ENCODE measurements at places on chromosomes 1 and 21. TPM values are rescaled to one million over a fixed set of nuclear protein-coding genes. Genes with fewer than 3 reads are reported as not detected.

GRCh38 chr1:228333739-228334115, 72.9 kb downstream of the TRIM11 start:
- H3K27ac ChIP-seq, result no peak overlapping the region
- DNase-seq, result no peak
- no peak overlapping the region for H3K4me3 ChIP-seq
- no peaks in the 10 kb centered on the region for H3K36me3 ChIP-seq
- no peaks in the 10 kb centered on the region for H3K27me3 ChIP-seq
- no peaks in the 10 kb centered on the region for H3K4me1 ChIP-seq

DNA sequence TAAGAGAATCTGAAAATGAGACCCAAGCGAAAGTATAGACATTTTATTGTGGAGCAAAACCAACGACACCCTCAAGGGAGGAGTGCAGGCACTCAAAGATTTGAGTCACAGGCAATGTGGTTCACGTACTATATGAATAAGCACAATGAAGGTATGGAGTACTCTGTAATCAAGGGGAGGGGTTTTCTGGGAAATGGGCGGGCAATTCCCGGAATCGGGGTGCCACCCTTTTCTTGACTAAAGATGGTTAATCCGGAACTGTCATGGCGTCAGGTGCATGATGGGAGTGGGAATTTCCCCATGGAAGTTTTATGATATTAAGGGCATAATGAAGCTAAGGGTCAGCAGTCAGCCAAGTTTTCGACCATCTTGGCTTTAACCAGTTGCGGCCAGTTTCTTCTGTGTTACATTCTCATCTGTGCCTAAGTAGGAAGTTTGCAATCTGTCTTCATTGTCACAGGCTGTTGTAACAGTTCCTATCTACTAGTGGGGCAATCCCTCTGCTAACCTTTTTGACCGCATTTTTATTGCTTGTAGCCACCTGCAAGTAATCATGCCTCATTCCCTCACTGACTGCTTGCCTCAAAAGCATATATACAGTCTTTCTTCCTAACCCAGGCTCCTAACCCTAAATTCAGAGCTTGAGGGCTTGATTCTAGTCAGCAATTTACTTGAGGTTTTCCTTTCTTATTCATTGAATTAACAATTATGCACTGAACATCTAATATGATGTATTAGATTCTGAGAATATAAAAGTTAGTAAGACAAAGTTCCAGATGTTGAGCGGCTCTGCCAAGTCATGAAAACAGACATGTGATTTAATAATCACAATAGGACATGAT, 775 bp upstream of the AIM2 start:
- peaks cover 8% of the 10 kb centered on the region for H3K27me3 ChIP-seq
- H3K4me3 ChIP-seq, result no peak overlapping the region
- H3K27ac ChIP-seq, result no peak overlapping the region
- no peaks in the 10 kb centered on the region for H3K4me1 ChIP-seq
- no peaks in the 10 kb centered on the region for H3K36me3 ChIP-seq
- DNase-seq, result peak; percentile 4

The SHE gene
- not detected for total RNA-seq

DNA sequence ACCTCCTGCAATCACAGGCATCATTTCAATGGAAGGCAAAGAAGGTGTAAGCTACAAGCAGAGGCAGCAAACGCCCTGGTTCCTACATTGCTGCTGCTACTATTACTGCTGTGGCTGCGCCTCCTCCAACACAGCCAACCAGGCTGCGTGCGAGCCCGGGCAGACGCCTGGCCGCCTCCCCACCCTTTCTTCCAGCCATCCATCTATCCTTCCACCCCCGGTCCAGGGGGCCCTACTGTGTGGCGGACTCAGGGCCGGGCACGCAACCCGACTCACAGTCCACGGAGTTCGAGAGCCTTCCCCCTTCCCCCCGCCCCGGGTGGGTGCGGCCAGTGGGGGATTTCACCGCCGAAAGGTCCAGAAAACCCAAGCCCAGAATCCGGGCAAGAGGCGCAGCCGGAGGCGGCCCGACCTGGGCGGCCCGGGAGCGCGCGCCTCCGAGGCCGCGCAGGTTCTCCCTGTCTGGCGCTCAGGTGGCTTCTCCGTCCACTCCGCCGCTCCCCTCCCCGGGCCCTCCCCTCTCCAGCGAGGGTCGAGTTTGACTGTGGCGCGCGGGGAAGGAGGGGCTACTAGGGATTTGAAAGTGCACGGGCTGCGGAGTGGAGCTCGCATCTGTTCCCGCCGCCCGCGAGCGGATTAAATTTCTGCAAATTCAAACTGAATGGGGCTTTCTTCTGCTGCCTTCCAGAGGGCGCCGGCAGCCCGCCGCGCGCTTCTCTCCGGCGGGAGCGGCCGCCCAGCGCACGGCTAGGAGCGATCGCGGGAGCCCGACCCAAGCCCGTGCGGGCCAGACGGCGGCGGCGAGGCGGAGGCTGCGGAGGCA, at the start of gene HUNK:
Gene HUNK, plus strand, starts transcription at position 569 of the 823 bp plus-strand sequence. CDS start 655 bp downstream, outside the sequence.
- peak; percentile 22 for DNase-seq
- H3K27me3 ChIP-seq, result peaks cover 50% of the 10 kb centered on the region
- H3K27ac ChIP-seq, result no peak within 1 kb of the TSS
- H3K4me1 ChIP-seq, result no peaks in the 10 kb centered on the region
- peak within 1 kb of the TSS; percentile 51 for H3K4me3 ChIP-seq

- H3K4me3 ChIP-seq, result no peak overlapping the region
- H3K36me3 ChIP-seq, result no peaks in the 10 kb centered on the region
- H3K4me1 ChIP-seq, result peaks cover 8% of the 10 kb centered on the region
- H3K27me3 ChIP-seq, result no peaks in the 10 kb centered on the region
- DNase-seq, result no peak
These were observed 344.5 kb downstream of the SMYD3 start for GRCh38 chr1:246162560-246162959.

- H3K27ac ChIP-seq, result no peak overlapping the region
- H3K4me3 ChIP-seq, result peak overlapping the region; percentile 81
- no peak for DNase-seq
- no peaks in the 10 kb centered on the region for H3K36me3 ChIP-seq
- peaks cover 8% of the 10 kb centered on the region for H3K4me1 ChIP-seq
These were observed 52.4 kb upstream of the ASPM start for GRCh38 chr1:197198911-197199310.

GRCh38 chr1:114295321-114295720, 141.7 kb upstream of the SYT6 start:
- H3K27me3 ChIP-seq, result peaks cover 6% of the 10 kb centered on the region
- H3K27ac ChIP-seq, result no peak overlapping the region
- no peak overlapping the region for H3K4me3 ChIP-seq
- no peak for DNase-seq

GRCh38 chr1:222275729-222276465, 272.0 kb downstream of the HHIPL2 start:
- no peaks in the 10 kb centered on the region for H3K4me1 ChIP-seq
- no peak overlapping the region for H3K4me3 ChIP-seq
- DNase-seq, result no peak
- H3K27me3 ChIP-seq, result peaks cover 2% of the 10 kb centered on the region
- H3K27ac ChIP-seq, result no peak overlapping the region

DNA sequence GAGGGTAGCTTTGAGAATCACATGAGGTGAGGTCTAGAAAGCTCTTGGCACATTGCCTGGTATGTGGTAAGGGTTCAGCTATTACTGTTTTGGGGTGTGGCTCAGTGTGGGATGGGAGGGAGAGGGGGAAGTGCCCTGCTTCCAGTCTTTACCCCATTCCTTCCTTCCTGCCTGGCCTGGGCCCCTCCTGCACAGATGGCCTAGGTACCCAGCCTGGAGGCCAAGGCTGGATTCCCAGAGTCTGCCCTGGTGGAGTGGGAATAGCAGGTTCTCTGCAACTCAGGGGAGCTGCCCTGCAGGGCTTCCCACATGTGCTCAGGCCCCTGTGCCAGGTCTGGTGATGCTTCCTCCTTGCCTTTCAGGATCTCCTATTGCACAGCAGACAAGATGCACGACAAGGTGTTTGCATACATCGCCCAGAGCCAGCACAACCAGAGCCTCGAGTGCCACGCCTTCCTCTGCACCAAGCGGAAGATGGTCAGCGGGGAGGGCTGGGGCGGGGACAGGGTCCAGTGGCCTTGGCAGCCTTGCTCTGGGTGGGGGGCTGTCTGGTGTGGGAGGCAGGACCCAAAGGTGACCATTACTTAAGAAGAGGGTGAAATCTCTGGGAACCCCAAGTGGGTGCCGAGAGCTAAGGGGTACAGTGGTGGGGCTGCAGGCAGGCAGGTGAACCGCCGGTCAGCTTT, 13.5 kb downstream of the LDLRAP1 start:
- no peaks in the 10 kb centered on the region for H3K27me3 ChIP-seq
- peak; percentile 42 for DNase-seq

The PLA2G2F gene
- total RNA-seq, result not detected

The SERINC2 gene
- total RNA-seq, result 30.4 TPM
